CD4-positive, alpha-beta T cell (primary cell): ENCODE measurements at places on chromosomes 2 and 18. TPM values are rescaled to one million over a fixed set of nuclear protein-coding genes. Genes with fewer than 3 reads are reported as not detected.

Gene RNF144A
- 40.1 TPM for total RNA-seq

Gene POTEJ
- not detected for total RNA-seq

Gene IL1R2
- 0.47 TPM for total RNA-seq

Gene NEU2
- total RNA-seq: not detected

Gene STAT4
- 83.0 TPM for total RNA-seq

Gene CD8A
- total RNA-seq: 2.1 TPM

Gene TDRD15
- total RNA-seq: not detected
